ENCODE measurements at places on chromosomes 4 and X.

DNA sequence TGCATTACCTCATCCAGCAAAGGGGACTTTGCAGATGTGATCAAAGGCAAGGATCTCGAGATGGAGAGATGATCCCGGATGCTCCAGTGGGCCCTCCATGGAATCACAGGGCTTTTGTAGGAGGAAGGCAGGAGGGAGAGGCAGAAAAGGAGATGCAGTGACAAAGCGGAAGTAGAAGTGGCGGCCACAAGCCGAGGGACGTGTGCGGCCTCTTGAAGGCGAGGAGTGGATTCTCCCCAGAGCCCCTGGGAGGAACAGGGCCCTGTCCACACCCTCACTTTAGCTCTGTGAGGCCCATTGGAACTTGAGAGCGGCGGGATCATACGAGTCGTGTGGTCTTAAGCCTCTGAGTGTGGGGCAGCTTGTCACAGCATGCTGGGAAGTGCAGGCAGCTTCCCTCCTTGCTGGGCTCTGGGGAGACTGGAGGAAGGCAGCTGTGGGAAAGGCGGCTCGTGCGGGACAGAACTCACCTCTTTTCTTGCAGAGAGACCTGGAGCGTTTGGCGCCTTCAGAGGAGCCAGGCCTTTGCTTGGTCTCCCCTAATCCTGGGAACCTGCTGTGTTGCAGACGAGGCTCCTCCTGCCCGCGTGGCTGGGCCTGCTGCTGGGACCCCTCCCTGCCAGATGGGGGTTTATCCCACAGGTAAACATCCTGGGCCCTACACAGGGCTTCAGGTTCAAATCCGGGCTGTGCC, 10.2 kb downstream of the SH3TC1 start:
- DNase-seq = no peak

- no peak for DNase-seq
These were observed 286.3 kb downstream of the ANKRD50 start for GRCh38 chr4:124426279-124426678.

GRCh38 chr4:54712206-54712605, 54.4 kb downstream of the KIT start:
- peak; percentile 20 for DNase-seq

DNA sequence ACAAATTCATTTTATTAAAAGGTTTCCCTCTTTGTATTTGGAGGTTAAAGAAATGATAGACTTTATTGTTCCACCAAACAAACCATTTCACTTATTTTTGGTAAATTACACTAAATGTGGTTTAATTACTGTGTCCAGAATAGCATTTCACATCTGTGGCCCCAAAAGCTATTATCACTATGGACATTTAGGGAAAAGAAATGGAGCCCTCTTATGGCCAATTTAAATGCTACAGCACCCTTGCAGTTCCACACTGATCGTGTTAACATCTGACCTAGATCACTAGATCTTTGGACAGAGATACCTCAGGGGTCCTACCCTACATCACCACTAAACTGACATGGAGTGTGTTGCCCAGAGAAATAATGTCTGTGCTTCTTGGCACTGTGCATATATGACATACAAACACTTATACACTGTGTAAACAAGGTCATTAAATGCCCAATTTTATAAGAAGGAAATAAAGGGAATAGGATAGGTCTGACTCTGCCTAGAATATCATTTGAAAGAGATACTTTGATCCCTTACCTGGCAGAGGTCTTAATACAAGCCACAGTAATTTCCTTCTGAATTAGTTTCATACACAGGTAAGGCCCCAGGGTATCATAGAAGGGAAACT, 163.9 kb downstream of the KDR start:
- DNase-seq = no peak

DNA sequence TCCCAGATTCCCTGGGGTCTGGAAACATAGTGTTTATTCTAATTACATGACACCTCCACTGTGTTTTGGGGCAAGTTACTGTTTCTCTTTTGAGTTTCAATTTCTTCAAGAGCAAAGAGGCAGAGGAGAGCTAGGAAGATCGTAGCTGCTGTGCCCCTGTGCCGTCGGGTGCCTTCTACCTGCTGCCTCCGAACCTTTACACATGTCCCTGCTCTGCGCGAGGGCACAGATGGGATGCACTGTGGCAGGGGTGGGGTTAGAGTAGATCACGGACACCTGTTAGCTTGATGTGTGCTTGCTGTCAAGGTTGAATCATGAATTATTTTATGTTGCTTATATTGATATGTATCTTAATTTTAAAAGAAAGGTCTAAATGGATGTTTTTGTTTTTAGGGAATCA, 71.1 kb upstream of the MSANTD1 start:
- no peak for DNase-seq

DNA sequence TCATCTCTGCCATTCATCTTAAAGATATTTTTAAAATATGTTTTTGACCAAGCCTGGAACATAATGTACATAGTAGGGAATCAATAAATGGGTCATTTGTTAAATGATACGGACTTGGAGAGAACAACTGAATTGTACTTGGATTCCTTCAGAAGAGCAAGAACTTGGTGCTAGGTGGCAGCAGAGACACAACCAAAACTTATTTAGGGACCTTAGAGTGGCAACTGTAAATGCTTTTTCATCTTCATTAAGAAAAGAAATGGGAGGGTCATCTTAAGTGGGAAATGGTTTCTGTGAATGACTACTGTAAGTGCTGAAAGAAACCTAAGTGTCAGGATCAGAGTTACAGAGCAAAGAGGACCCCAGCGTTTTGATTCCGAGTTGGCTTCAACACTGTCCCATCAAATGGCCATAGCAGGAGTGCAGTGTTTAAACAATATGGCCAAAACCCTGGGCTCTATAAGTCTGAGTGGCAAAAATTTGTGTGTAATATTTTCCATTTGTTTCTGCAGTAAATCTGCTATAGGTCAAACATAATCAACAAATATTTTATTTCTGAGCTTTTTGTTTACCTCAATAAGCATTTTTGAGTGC, 213.6 kb downstream of the PALLD start:
- DNase-seq = no peak

DNA sequence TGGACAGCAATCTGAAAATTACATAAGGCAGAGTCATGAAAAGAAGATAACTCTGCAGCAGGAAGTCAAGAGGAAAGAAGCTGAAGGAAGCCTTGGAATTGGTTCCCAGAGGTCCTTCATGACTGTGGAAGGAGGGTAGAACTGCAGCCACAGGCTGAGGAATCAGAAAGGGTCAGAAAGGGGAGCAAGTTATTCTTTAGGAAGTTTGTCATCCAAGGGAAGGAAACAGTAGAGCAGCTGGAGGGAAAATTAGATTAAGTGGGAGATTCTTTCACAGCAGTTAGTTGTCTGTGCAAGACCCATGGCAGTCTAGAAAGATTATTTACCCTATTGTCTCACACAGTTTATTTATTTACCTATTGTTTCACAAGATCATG, 9.3 kb upstream of the ADH1C start:
- no peak for DNase-seq

Data from hematopoietic multipotent progenitor cell treated with erythropoietin and hydrocortisone succinate and interleukin-3 and kit ligand, for 17 days (in vitro differentiated cells).